ENCODE measurements at places on chromosomes 6 and 20.

- peak; percentile 76 for ATAC-seq
Measured at GRCh38 chr20:50663095-50663821, 28.1 kb downstream of the RIPOR3 start.

GRCh38 chr20:11067359-11067758, 393.6 kb upstream of the JAG1 start:
- ATAC-seq: no peak

DNA sequence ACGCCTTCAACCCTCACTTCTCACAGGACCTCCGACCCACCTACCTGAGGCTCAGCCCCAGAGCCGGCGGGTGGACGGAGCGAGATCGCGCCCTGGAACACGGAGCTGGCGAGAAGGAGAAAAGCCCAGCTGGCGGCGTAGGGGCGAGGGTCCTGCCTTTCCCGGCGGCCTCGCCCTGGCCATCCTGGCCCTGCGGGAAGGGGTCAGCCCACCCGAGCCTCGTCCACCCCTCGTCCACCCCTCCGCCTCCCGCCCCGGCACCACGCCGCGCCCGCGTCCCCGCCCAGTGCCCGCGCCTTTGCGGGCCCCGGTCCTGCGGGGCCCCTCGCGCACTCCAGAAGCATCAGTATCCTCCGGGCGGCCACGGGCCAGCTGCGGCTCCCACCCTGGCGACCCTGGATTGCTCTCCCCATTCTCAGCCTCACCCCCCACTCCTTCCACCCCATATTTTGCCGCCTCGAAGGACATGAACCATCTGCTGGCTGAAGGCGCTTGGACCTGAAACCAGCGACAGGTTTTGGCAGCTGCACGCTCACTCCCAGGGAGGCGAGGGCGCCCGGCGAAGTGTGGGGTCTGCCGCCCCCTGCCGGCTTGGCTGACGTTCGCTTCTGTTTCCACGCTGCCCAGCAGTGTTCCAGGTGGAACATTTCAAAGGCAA, 65.1 kb downstream of the PLG start:
- ATAC-seq: peak; percentile 90

GRCh38 chr20:14418376-14418775, 81.0 kb upstream of the FLRT3 start:
- ATAC-seq: no peak

DNA sequence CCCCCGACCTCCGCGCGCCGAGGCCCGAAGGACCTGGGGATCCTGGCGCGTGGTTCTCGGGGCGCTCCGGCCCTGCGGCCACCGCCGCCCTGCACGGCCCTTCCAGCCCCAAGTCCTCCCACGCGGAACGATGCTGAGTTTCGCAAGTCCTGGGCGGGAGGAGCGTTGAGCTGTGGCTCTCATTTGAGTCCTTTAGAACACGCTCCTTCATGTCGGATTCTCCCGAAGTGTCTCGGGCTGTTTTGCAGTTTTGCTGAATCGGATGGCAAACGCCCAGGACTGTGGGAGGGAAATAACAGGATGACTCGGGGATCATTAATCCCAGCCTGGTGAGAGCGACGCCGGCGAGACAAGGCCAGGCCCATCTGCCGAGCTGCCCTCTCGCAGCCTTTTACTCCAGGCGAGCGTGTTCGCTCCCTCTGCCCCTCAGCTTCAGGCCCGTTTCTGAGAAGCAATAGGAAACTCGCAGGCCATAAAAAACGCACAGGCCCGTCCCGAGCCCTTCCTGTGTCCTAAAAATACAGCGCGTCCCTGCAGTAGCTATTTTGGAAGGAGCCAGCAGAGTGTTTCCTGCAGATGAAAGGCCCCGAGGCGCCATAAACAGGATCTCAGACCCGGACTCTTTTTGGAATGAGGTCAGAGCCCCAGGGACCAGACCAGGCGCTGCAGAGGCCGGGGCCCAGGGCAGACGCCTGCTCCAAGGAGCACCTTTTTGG, 153.5 kb downstream of the DLL1 start:
- peak; percentile 64 for ATAC-seq

GRCh38 chr20:47503685-47504084, 2.0 kb downstream of the NCOA3 start:
- no peak for ATAC-seq

DNA sequence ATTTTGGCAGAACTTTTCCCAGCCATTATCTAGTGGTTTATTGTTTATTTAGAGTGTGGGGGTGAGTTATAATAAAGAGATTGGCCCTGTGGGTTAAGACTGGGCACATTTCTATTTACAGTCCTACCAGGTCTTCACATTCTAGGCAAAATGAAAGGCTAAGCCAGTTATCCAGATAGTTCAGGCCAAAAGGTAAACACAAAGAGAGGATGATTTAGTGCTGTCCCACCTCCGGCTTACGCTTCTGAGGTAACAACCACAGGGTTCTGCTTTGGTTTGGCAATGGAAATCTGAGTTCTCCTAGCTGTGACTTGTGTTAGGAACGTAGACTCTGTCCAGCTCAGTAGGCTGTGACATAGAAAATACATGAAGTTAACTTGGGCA, 50.3 kb upstream of the PTPRK start:
- ATAC-seq: peak; percentile 56

DNA sequence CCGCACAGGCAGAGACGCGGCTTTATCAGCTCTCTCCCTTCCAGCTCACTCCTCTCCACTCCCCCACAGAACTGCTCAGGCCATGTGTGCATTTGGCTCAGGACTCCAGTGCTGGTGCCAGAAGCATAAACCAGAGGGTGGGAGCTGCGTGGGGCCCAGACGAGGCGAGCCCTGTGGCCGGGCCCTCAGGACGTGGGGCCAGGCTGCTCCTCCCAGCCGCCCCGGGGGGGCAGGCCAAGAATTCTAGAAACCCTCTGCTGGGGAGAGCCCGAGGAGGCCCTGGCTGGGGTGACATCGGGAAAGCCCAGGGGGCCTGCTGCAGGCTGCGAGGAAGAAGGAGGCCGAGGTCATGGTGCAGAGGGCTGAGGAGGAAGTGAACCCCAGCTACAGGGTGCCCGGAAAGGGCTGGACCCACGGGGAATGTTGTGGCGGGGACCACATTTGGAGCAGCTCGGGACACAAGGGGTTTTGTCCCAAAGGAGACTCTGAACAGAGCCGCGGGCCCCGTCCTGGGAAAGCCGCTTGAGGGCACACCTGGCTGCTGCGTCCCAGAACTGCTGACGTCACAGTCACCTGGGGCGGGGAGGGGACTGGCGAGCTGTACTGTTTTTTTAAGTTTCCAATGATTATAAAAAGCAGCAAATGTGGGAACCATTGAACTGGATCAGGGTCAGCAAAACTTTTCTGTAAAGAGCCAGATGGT, 107.1 kb downstream of the BANF2 start:
- peak; percentile 14 for ATAC-seq

DNA sequence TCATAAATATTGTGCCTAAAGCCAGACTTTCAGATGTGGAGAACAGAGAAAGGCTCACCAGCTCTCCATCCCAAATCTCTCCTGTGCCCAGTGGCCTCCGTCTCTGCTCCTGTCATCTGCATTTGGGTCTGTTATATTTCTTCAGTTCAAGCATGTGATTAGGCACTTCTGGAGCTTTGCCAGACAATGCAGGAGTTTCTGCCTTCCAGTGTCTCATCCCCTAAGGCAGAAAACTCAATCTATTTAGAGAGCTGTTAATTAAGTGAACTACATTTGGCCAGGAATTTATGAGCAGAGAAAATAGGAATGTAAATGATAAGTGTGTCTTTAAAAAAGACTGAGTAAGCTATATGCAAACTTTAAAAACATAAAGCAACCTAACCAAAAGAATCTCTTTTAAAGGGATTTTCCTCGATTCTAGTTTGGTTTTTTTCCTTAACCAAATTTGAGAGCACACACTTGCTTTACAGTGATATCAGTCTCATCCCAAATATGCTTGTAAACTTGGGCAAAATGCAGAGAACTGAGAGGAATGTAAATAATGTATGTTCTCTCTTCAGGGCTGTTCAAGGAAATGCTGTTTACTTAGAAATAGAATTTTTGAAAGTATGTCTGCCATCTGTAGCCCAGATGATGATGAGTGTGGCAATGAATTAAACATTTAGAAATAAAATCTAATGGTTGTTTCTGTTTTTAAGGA, 113.9 kb downstream of the ELOVL4 start:
- no peak for ATAC-seq

DNA sequence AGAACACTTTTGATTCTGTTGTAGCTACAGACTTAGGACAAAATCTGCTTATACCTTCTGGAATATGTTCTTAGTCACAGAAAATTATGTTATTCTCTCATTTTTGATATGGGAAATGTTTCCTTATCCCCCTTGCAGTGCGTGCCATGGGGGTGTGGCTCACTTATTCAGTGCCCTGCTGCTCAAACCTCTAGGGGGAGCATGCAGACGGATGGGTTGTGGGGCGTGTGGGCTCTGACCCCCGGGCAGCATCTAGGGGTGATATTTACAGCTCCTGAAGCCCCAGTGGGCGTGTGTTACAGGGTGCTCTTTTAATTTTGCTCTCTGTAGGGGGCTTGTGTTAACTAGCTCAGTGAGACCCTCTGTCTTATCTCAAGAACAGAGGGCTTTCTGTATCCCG, 61.3 kb upstream of the FERMT1 start:
- ATAC-seq: no peak

DNA sequence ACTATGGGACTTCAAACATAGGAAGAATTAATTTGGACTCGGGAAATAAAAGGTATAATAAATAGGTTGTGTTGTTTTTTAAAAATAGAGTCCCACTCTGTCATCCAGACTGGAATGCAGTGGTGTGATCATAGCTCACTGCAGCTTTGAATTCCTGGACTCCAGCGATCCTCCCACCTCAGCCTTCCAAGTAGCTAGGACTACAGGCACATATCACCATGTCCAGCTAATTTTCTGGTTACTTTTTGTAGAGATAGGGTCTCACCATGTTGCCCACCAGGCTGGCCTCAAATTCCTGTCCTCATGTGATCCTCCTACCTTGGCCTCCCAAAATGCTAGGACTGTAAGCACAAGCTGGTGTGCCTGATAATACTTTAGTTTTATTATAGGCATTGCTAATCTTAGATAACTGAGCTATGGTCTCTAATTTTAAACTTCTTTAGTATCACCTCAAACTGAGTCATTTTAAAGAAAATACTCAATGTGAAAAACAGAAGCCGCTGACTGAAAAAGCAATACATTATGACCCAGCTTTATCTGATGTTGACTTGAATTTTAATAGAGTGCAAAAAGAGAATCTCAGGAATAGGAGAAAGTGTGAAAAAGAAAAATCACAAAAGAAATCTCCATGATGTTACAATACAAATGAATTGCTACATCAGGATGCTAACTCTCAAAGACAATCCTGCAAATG, 251.0 kb downstream of the RNGTT start:
- no peak for ATAC-seq

GRCh38 chr6:15313367-15313766, 67.5 kb downstream of the JARID2 start:
- ATAC-seq: peak; percentile 22

GRCh38 chr6:105135907-105136430, 43.8 kb downstream of the POPDC3 start:
- ATAC-seq: no peak

DNA sequence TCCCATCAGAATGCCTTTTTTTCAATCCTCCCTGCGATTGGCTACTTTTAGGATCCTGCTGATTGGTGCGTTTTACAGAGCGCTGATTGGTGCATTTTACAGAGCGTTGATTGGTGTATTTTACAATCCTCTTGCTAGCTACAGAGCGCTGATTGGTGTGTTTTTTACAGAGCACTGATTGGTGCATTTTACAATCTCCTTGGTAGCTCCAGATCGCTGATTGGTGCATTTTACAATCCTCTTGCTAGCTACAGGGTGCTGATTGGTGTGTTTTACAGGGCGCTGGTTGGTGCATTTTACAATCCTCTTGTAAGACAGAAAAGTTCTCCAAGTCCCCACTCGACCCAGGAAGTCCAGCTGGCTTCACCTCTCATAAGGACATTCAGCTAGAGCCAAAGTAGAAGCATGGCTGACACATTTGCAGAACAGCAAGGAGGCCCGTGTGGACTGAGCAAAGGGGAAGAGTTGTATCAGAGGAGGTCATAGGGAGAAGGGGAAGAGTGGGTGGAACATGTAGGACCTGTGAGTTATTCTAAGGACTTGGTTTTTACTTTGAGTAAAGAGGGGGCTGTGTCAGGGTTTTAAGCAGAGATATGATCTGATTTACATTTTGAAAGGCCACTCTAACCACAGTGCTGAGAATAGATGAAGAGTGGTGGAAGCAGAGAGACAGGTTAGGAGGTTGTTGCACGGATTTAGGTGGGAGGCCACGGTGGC, 2.6 kb downstream of the ALDH5A1 start:
- no peak for ATAC-seq

- no peak for ATAC-seq
Measured at GRCh38 chr6:131303338-131303930, 168.2 kb downstream of the AKAP7 start.

- ATAC-seq: no peak
Measured at GRCh38 chr20:9500121-9500520, 14.3 kb upstream of the LAMP5 start.

DNA sequence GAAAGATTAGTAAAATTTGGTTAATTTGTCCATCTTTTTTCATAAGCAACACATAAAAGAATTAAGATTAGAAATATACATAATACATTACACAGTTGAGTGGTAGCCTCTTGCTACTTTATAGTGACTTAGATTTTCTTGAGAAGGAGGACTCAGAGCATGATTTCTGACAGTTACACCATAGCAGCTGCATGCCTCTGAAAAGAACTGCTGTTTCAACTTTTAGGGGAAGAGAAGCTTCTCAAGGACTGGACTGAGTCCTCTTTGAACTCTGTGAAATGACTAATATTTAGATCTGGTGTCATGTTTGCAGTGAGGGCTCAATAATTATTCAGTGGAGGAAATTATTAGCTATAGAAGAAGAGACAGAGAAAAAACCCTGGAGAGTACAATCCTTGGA, 272.5 kb downstream of the BTBD9 start:
- ATAC-seq: no peak

GRCh38 chr6:14984519-14984853, 261.4 kb upstream of the JARID2 start:
- ATAC-seq: peak; percentile 73

- no peak for ATAC-seq
Measured at GRCh38 chr6:147839708-147840610, 331.5 kb downstream of the SAMD5 start.

DNA sequence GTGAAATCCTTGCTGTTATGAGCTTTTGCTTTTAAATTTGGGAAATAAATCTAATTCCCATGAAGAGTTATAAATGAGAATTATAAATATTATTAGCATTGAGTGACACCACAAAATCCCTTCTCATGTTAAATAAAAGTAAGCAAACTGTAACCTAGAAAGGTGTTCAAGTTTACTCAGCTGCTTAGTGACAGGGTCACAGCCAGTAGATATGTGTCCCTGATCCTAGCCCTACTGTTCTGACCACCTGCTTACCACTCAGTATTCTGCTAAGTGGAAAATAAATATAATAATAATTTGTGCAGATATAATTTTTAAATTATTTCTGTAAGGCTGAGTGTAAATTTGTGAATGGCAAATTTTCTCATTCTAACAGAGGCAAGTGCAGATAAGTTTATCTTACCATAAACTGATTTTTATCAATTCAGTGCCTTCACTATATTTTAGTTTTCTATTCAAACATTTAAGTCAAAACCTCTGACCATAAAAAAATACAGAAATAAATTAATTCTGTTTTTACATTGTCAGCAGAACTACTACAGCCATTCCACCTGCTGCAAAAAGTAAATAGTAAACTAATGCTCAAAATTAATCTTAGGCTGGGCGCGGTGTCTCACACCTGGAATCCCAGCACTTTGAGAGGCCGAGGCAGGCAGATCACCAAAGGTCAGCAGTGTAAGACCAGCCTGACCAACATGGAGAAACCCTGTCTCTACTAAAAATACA, 118.2 kb downstream of the TENT5A start:
- no peak for ATAC-seq

Data from esophagus mucosa (tissue), 1 donor.